ENCODE measurements at places on chromosomes 7 and 10.

- DNase-seq, result no peak
These were observed 29.1 kb downstream of the NUDCD3 start for GRCh38 chr7:44461387-44461786.

DNA sequence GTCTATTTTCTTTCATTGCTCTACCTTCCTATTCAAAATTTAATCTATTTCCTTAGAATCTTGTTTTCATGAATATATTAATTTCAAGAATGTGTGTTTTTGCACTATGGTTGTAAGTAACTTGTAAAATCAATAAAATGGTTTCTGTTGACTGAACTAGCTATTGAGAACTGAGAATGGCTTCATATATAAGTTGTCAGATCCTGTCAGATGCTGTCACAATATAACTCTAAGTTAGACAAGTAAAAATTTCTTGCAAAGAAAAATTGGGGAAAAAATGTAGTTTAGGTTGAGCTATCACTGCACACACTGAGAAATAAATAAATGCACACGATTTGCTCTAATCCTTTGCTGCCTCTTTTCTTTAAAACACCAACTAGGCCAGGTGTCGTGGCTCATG lies 89.8 kb downstream of the RAB11FIP2 start:
- no peak for DNase-seq

DNA sequence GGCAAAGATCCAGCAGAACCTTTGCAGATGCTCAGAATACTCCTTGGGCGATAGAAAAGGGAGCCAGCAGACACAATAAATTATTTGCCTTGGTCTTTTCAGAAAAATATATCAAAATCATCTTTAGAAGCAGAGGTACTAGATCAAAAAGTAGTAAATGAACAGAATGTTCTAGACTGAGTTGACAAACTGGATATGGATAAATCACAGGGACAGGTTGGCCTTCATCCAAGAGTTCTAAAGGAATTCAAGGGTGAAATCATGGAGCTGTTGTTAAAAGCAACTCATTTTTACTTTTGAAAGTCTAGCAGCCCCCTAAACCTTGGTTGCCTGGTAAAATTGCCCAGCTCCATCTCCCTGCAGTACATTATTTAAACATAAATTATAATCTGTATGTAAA lies 99.1 kb downstream of the PLCE1 start:
- no peak for DNase-seq

- DNase-seq, result no peak
These were observed 32.4 kb downstream of the TACC2 start for GRCh38 chr10:122021379-122021778.

GRCh38 chr10:69047111-69047832 lies 40.6 kb upstream of the SRGN start:
- DNase-seq, result no peak

GRCh38 chr7:111844904-111845671 lies 282.8 kb upstream of the IMMP2L start:
- no peak for DNase-seq

- no peak for DNase-seq
These were observed 5.6 kb upstream of the IFIT2 start for GRCh38 chr10:89296220-89296648.

DNA sequence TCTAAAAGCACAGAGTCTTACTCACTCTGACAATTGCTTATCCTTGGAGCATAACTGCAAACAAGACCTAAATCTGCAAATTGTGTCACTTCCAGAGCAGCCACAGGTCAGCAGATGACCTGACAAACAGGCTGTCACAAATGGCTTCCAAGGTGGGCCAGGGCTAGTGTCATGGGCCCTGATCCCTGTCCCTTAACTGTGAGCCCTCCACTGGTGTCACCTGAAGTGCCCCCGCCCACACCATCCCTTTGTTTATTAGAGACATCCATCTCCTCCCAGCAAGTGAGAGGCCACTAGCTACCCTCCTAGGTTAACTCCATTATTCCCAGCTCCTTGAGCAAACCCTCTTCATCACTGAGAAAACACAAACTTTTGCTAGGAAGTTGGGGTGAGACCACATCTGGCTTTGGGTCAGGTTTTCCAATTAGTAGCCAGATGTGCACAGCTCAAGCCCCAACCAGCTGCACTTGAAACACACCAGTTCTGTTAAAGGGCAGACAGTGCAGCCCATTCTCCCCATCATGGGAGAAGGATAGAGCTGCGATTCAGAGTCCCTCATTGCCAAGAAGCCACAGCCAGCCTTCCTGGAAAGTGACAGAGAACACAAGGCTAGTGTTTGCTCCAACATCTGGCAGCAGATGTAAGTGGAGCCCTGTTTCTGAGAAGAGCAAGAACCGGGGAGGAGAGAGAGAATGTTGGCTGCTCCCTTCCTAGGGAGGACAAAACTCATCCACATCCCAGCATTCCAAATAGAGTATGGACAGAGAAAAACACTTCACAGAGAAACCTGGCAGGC lies 75.7 kb upstream of the NANOS1 start:
- no peak for DNase-seq

DNA sequence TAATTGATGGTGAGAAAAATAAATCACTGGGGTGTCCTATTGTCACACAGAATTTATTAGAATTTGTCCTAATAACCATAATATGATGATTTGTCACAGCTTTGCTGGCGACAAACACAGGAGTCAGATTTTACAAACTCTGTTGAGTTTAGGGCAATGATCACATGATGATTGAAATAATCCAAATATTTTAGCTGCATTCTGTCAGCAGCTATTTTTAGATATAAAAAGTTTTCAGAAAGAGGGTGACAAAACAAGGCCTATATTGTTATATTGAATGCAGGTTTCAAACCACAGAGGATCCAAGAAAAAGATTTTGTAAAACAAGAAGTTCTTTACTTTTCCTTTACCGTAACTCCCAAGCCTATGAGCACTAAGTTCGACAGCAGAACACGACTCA lies 178.8 kb downstream of the ADAM12 start:
- DNase-seq, result no peak

DNA sequence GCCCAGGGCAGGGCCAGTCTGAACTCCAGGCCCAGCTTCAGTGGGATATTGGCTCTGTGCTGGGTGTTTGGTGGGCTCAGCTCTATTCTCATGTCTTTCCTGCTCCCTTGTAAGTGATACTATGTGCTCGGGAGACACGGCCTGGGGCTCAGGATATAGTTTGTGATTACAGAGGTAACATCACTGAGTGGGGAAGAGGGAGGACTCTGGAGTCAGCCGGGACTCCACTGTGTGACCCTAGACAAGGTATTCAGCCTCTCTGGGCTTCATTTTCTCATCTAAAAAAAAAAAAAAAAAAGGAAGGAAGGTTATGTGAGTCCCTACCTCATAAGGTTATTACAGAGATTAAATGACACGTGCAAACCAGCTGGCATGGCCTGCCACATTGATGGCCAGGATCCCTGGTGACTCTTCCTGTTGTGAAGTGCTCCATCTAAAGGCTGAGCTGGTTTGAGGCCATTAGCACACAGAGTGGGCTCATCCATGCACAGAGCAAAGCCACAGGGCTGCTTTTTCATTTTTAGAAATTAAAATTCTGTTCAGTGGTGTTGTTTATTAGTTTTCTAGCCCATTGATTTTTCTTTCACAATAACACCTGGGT lies 15.7 kb downstream of the SLC13A4 start:
- no peak for DNase-seq

DNA sequence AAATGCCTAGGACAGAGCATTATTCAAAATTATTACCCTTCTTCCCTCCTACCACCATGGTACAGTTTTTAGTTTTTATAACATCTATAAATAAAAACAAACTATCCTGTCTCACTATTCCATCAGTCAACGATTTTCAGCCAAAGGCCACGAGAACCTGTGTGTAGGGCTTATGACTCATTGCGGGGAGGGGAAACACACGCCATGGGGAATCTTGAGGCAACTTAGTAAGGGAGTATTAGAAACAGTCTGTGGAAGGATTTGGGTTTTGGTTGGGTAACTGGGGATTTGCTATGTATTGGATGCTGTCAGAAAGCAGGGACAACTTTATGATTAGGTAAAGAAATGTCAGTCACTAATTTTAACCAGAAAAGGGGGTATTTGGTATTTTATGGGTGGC lies 14.7 kb downstream of the GPR141 start:
- no peak for DNase-seq

- DNase-seq, result no peak
These were observed 11.8 kb downstream of the WDFY4 start for GRCh38 chr10:48696535-48696873.

DNA sequence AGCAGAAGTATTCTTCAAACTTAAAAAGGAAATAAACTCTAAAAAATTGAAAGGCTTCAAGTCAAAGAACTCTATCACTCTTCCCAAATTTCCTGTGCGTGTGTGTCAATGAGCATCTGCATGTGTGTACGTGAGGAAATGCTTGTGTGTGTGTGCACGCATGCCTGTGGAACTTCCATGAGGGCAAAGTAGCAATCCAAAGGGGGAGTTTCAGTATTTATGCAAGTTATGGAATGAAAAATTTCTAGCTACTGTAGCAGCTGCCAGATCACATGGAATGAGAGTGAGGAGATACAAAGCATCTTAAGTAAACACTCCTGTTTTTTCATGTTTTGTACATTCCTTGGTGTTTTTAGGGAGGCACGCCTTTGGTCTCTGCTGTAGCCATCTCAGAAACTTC lies 152.6 kb downstream of the RAPGEF5 start:
- DNase-seq, result no peak

DNA sequence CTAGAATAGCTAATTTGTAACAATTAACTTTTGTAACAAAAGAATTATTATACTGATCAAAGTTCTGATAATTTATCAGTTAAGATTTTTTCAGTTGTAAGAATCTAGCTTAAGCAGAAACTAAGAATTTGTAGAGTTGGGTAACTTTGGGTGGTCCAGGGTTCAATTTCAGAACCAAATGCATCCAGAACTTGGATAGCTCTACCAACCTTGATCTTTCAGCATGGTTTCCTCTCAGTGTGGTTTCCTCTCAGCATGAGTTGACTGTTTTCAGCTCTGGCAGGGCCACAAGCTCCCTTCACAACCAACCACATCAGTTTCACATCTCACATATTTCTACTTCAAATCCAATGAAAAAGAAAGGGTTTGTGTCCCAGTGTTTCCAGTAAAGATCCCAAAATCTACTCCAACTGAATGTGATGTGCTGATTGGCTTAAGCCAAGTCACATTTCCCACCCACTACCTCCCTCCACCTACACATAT lies 3.3 kb upstream of the FAS start:
- no peak for DNase-seq

DNA sequence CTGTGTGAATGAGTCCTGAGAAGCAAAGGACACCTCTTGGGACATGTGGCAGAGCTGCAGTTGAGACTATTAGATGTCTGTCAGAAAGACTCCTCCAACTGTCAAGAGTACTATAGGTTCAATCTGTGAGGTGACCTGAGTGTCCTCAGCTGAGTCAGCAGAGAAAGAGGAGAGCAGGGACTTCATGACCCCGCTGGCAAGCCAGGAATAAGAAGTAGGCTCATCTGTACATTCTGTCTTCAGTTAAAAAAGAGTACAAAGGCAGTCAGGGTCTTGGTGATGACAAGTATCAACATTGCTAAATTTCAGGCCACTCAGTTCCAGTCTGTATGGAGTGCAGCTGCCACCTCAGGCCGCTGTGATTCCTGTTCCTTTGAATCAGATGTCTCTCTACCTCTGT lies 25.1 kb downstream of the HECTD2 start:
- no peak for DNase-seq

- no peak for DNase-seq
These were observed 24.4 kb downstream of the EPHB4 start for GRCh38 chr7:100802951-100803350.

GRCh38 chr7:137120690-137121089 lies 222.8 kb downstream of the PTN start:
- DNase-seq, result no peak

DNA sequence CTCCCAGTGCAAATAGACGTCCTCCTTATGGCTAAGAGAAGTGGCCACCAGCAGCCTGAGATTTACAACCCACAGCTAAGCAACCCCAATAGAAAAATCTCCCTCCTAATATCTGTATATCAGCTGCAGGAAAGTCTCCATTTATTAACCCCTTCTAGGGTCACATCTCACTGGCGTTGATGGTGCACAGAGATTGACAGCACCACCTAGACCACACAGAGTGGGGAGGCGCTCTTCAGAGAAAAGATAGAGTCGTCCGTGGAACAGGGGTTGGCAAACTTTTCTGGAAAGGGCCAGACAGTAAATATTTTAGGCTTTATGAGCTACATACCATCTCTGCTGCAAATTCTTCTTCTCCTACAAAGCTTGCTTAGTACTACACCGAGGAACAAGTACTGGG lies 60.0 kb downstream of the NAMPT start:
- DNase-seq, result no peak

- DNase-seq, result no peak
These were observed 216.2 kb upstream of the PRKCQ start for GRCh38 chr10:6796231-6796630.

- DNase-seq, result no peak
These were observed 235.3 kb downstream of the PHF14 start for GRCh38 chr7:11208883-11209465.

DNA sequence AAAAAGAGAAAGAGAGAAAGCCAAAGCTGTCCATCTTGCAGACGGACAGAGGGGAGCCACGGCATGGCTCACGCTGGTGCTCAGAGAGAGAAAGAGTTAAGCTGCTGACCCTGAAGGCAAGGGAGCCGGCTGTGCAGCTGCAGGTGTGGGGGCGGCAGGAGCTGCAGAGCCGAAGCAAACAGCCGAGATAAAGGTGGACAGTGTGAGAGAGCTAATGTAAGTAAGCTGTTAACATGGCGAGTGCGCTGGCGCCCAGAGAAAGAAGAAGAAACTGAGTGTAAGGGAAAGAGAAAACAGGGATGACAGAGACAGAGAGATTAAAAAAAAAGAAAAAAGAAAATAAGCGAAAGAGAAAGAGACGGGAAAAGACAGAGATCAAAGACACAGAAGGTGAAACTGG lies 18.2 kb downstream of the COL17A1 start:
- DNase-seq, result no peak

GRCh38 chr7:664402-664775 lies 62.1 kb upstream of the DNAAF5 start:
- no peak for DNase-seq

- no peak for DNase-seq
These were observed 56.3 kb upstream of the CYP2C8 start for GRCh38 chr10:95125582-95125981.

DNA sequence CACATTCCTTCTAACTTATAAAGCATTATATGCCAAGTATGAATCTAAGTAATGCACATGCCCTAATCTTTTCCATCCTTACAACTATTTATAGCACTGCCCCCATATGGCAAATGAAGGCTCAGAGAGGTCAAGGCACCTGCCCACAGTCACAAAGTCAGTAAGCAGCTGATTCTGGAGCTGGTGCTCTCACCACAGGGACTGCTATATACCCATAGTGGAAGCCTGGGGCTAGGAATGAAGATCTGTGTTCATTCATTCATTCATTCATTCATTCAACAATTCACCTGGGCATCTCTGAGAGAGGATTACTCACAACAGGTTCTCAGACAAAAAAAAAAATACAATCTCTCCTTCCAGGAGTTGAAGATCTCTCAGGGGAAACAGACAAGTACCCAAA lies 213.4 kb downstream of the KCNMA1 start:
- no peak for DNase-seq

GRCh38 chr7:18902892-18903291 lies 214.5 kb downstream of the TWIST1 start:
- DNase-seq, result no peak

- no peak for DNase-seq
These were observed 279.8 kb downstream of the CAMK1D start for GRCh38 chr10:12628964-12629766.
